ENCODE measurements at places on chromosomes 5 and 9.

- ATAC-seq: no peak
Observed at GRCh38 chr5:94467954-94468930, 150.2 kb downstream of the KIAA0825 start.

DNA sequence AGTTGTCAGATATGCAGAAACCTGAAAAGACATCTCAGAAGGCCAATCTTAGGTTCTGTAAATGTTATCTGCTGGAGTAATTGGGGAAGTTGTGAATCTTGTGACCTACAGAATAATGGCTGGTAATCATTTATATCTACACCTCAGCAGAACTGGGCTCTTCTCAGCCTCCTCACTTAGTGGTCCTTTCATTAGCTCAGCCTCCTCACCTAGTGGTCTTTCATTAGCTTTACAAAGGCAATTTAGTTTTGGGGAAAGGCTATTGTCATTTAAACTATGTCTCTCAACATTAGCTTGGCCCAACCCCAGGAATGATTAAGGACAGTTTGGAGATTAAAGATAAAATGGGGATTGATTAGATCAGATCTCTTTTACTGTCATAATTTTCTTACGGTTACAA, 284.2 kb upstream of the SGCD start:
- no peak for ATAC-seq

DNA sequence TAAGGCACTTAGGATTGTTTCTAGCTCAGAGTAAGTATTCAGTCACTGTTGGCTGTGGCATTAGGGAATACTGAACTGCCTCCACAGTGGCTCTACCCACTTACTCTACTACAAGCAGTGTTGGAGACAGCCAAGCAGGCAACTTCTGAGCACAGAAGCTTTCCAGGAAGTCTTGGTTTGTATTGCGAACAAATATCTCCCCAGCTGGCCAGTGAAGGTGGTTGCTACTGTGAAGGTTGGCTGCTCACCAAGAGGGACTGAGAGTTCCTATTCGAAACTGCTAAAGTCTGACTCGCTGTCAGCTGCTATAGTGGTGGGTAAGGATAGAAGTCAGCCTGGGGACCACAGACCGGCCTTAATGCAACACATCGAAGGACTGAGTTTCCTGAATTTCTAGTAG, 319.1 kb downstream of the KIF4B start:
- no peak for ATAC-seq

DNA sequence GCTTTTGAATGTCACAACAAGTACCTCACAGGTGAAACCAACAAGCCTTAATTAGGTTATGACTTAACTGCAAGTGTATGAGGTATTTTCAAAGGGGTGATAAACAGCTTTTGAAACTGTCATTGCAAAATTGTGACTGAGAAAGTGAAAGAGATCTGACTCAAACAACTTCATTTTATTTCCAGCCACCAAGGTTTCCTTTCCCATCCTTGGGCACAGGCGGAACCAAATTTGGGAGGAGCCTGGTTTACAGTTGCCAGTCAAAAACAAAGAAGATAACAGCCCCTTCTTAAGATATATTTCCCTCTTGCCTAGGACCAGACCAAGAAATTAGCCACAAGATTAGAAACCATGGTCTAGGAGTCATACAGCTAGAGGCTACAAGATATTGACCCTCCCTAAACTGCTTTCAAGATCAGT, 417.1 kb downstream of the CSNK1G3 start:
- no peak for ATAC-seq

DNA sequence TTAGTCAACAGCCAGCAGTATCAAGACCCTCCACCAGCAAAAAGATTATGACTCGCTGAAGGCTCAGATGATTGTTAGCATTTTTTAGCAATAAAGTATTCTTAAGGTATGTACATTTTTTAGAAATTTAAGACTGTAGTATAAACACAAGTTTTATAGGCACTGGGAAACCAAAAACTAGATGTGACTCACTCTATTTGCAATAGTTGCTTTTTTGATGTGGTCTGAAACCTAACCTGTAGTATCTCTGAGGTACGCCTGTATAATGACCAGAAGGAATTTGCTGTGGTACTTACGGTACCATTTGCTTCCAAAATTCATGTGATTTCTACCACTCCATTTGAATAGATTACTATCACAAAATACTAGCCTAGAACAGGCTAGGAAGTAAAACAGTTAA, 60.8 kb downstream of the WDR41 start:
- no peak for ATAC-seq

DNA sequence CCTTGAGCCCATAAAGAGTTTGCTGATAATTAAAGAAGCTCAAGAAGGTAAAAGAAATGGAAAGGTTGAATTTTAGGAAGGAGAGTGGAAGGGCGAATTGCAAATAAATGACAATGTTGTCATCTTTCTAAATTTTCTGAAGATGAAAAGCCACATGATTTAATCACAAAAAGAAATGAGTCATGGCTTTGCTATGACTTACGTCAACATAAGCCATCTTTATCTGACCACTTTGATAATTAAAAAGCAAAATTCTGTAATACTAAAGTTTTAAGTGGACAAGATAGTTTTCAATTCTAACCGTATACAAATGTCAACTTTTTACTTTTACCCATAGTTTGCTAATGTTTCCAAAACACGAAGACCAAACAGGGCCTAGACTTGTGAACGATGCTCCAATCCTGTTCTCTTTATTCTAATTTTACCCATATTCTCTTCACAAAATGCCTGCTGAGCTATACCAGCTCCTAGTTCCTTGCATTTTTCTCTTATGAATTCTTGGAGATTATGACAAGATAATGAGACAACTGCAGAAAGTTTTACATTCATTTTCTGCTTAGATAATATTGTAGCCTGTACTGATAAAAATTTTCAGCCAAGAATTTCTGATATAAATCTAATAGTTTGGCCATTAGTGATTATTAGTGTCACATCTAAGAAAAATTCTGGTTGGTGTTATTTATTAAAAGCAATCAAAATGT, 21.8 kb upstream of the PRUNE2 start:
- ATAC-seq: peak; percentile 62

DNA sequence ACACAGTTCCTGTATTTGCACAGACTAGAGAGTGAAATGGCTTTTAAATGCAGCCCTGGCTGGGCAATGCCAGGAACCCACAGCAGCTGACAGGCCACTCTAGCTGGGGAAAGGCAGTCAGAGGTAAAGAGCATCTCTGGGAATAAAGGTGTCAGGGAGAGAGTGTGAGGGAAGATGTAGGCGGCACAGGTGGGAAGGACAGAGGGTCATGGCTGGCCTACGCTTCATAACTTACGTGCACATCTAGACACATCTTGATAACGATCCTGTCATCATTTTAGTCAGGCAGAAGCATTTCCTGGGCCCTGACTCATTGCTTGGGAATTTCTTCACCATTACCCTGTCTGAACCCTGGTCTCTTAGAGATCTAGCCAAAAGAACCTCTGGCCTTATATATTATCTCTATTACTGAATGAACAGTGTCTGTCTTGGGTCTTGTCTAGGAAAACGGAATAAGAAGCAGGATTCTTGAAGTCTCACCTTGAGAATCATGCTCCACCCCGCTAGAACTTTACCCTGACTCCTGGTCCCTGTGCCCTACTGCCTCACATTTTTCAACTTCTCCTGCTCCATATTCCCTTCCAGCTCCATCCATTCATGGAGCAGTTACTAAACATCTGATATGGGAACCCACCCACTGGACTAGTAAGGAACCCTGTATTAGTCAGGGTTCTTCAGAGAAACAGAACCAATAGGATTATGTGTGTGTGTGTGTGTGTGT, 106.4 kb upstream of the ELL2 start:
- ATAC-seq: peak; percentile 91

GRCh38 chr9:137313956-137314560, 12.0 kb upstream of the NRARP start:
- ATAC-seq: no peak

DNA sequence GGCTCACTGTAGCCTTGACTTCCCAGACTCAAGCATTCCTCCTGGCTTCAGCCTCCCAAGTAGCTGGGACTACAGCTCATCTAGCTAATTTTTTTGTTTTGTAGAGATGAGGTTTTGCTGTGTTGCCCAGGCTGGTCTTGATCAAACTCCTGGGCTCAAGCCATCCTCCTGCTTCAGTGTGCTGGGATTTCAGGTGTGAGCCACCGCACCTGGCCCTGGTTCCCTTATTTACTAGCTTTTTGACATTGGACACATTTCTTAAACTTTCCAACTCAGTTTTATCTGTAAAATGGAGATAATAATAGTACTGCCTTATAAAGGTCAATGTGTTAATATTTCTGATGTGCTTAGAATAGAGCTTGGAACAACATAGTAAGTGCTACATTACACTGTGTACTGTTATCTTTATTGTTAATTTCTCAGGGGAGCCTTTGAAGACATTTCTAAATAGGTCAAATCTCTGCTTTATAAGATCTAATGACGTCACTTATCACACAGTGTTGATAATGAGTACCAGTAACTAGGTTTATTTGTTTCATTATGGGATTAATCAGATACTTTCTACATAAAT, 66.7 kb downstream of the KIAA1958 start:
- no peak for ATAC-seq

GRCh38 chr9:105296877-105297287, 52.4 kb downstream of the SLC44A1 start:
- peak; percentile 82 for ATAC-seq

- ATAC-seq: no peak
Observed at GRCh38 chr9:89790542-89791109, 185.8 kb downstream of the GADD45G start.

DNA sequence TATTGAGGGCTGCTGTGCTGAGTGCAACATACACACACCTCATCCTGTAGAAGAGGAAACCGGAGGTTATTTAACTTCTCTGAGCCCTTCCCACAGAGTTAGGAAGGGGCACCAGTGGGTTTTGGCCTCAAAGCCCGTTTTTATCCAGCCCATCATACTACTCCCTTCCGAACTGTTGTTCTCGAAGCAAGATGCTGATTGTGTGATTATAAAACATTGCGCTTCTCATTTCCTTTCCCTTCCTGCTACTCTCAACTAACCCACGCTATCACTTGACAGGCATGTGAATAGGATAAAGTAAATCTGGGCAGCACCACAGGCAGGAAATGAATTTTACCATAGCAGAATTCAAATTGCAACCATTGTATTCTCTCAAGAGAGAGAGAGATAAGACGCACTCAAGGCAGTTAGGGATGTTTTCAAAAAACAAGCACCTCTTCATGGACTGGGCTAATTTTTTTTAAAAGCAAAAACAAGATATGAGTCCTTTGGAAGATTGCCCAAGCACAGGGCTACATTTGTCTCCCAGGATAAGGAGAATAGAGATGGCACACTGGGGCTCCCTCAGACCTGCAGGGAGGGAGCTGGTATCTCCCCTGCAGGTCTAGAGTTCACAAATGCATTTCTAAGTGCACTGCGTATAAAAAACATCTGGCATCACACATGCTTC, 52.6 kb downstream of the GNA14 start:
- peak; percentile 31 for ATAC-seq

- ATAC-seq: no peak
Observed at GRCh38 chr5:132183723-132184122, 43.9 kb downstream of the P4HA2 start.

GRCh38 chr9:124831642-124832364, 21.5 kb upstream of the WDR38 start:
- no peak for ATAC-seq

DNA sequence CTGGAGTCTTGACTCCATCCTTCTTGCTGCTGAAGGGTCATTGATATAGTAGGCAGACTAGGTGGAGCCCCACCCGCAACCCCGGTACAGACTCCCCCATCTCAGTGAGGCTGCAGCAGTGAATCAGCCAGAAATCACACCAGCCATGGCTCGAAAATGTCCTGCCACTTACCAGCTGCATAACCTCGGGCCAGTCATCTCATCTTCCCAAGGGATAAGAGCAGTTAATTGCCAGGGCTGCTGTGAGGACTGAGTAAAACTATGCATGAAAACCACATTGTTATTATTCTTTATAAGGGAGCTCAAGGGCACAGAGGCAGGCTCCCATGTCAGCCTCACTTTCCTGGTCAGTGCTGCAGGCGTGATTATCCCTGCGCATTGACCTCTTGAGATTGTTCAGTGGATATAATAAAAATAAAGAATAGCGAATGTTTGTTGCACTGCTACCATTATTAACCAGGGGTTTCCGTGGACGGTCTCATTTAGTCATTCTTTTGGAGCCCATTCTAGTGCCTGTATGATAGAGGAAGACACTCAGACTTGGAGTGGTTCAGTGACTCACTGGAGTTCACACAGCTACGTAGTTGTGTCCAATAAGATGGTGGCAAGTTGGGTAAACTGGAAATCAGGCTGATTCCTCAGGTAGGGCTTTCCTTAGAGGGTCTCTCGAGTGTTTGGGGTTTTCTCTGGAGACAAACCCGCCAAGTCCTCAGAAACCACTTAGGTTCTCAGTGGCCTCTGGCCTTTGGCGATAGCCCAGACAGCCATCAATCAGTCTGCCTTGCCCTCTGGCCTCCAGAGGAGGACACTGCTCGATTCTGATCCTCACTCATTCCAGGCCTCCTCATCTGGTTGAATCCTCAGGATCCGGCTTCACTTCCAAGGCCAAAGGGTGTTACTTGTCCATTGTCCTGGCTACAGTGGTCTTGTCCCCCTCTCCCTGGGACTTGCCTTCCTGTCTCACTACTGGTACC, 39.9 kb downstream of the COL15A1 start:
- ATAC-seq: peak; percentile 63

DNA sequence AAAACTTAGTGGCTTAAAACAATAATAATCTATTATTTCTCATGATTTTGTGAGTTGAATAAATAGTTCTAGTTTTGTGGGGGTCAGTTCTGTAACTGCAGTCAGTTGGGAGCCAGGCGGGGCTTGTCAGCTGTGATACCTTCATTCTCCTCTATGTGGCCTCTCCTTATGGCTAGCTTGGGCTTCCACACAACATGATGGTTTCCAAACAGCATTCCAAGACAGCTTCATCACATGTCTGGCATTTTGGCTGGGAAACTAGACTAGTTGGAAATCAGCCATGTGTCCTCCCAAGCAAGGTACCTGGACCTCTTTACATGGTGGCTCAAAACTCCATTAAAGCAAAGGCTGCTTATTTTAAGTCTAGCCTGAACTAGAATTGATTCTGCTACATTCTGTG, 61.4 kb upstream of the RANBP3L start:
- peak; percentile 44 for ATAC-seq

DNA sequence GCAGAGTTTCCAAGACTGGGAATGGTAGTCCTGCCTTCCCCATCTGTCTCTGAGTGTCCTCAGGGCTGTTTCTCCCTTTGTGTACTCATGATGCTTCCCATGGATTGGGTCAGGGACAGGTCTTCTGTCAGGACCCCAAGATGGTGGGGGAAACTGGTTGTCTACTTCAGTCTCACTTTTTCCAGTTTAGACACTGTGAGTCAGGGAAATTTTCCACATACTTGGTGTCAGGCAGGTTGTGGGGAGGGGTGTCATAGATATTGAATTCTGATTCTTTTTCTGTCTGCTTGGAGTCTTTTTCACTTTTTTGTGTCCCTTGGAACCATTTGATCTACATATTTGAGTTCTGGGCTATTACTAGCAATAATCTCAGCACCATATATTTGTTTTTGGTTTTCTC, 10.3 kb downstream of the POLK start:
- no peak for ATAC-seq

GRCh38 chr5:9288234-9288633, 257.6 kb downstream of the SEMA5A start:
- ATAC-seq: no peak

Measured in SK-N-SH treated with all-trans-retinoic acid at 6 μM for 48 hours (cell line).